ENCODE measurements at places on chromosomes 16 and 17.

- DNase-seq = no peak
These were observed 129.9 kb upstream of the CACNG5 start for GRCh38 chr17:66704858-66705520.

GRCh38 chr16:7938175-7938574, 605.5 kb downstream of the RBFOX1 start:
- DNase-seq = no peak

- no peak for DNase-seq
These were observed 313.9 kb upstream of the SALL1 start for GRCh38 chr16:51464996-51465395.

DNA sequence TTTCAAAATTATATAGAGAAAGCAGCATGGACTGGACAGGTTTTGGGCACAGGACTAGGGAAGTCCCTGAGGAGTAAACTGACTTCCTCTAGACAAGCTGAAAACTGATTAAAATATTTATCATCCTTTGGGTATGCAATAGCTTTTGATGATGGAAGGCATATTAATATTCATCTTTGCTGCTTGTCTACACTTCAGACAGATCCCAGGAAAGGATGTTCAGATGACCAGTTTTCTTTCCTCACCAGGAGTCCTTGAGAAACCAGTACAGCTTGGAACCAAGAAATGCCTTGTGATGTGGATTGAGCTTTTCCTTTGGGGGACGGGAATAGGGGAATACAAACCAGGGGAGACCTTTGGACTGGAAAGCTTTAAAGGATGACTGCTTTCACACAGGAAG, 195.5 kb downstream of the FTO start:
- DNase-seq = no peak

GRCh38 chr16:55435387-55435786, 43.6 kb upstream of the MMP2 start:
- no peak for DNase-seq

DNA sequence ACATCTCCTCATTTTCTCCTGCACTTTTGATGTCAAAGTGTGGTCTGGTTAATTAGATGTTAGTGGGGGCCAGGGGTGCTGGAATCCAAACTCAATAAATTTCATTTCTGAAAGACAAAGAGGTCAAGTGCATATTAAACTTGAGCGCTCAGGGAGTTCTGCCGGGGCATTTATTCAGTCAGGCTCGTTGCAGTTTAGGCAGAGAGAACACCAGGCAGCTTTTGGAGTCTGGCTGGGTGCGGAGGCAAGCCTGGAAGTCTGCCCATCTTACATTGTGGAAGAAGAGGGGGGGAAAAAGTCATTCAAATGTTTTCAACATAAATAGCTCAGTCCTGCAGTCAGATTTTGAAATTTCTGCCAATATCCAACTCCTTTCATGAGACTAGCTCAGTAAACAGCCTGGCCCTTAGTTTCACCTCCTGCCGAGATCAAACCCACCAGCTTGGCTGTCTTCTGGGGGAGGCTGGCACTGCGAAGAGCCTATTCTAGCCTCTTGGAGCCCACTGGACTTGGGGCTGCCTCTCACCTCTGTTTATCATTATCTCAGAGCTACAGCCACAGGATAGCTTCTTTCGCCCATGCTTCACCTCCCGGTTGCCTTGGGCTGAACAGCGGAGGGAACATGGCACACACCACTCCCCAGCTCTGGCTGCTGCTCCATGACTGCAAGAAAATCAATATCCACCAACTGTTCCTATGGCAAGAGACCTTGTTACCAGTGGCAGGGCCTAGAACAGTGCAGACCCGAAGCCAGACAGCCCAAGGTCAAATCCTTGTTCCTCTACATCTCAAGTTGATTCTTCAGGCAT, 177.4 kb upstream of the CDH5 start:
- peak; percentile 32 for DNase-seq

GRCh38 chr16:16109453-16110110, 113.7 kb downstream of the ABCC6 start:
- no peak for DNase-seq

DNA sequence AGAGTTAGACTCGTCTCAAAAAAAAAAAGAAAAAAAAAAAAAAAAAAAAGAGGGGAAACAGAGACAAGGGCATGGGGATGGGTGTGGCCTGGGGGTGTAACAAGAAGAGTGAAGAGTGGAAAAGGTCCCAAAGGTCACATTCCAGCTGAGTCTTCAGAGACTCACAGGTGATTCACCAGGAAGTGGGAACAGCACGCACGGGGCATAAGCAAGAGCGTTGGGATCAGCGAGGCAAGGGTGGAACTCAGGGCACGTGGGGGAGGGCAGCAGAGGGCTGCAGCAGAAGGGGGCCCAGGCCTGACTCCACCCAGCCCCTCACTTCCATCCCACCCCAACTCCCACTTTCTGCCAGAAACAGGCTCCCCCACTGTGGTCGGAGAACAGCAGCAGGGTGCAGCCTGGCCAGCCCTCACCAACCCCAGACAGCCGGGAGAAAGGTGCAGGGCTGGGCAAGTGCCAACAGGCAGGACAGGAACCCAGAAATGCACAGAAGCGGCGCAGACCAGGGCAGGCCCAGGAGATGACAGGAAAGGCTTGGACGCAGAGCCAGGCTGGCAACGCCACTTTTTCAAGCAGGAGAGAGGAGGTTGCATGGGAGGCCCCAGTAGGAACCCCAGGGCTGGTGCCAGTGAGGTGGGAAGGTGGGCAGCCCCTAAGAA, 3.3 kb downstream of the MEAK7 start:
- no peak for DNase-seq

DNA sequence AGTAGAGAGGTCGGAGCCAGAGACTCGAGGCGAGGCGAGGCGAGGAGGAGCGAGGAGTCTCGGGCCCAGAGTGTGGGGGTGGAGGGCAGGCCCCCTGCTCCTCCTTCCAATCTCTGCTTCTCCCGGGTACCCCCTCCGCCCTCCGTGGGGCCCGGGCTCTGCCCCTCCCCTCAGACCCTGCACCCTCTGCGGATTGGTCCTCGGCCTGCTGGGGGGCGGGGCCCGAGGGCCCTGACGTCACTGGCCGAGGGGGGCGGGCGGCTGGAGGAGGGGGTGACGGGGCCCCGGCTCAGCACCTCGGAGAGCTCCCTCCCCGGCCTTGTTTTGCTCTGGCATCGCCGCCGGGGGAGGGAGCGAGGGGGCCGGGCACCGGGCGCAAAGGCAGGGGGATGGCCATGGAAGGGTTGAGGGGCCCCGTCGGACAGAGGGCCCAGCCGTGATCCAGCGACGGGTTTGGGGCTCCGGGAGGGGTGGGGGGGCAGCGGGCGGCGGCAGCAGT, at the start of gene RUNDC3A:
RUNDC3A (plus strand) TSS at position 282 of the 499 bp plus-strand sequence. CDS start 232 bp downstream, outside the sequence.
- DNase-seq = peak; percentile 45

DNA sequence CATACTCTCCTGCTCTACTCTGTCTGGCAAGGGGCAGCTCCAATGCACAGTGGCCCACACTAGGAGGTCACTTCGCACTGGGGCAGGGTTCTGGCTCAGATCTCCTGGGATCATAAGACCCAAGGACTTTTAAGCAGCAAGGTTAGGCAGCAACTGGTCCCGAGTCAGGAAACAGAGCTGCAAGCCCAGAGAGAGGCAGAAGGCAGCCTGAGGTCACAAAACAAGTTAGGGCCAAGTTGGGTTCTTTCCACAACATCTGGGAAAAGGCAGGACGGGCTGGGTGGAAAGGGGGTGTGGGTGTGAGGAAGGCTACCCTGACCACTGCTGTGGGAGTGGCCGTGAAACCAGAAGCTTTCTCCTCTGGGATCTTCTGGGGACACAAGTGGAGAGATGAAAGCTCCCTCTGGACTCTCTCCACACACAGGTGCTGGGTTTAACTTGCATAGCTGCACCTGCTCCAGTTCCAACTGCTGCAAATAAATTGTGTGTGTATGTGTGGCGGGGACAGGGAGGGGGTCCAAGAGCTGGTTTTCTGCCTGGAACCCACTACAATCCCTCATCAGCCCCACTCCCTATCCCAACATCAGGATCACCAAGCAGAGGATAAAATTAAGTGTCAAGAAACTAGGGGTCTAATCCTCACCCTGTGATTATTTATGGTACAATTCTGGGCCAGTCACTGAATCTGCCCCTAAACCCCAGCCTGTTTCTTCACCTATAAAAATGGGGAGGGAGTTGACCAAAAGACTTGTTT, 8.0 kb upstream of the TSPOAP1 start:
- DNase-seq = peak; percentile 23

- peak; percentile 5 for DNase-seq
These were observed at the start of gene TEKT1 for GRCh38 chr17:6831661-6832263. TEKT1 (minus strand) TSS chr17:6831729; CDS start chr17:6830376, 1,353 bp downstream.

- DNase-seq = no peak
These were observed 4.7 kb upstream of the CD2BP2 start for GRCh38 chr16:30359871-30360170.

DNA sequence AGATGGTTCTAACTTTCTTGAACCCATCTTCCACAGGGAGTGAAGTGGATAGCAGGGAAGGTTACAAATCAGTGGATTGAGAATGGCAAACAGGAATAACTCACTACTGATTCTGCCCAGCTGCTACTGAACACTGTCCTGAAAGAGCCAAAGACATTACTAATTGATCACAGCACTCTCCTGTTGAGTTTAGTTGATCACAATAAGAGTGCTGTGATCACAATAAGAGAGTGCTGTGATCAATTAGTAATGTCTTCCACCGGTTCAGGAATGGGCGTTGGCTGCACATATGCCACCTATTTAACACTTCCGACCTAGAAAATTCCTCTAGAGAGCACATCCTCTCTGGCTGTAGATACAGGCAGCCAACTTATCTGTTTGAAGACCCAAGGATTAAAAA, 11.4 kb downstream of the CFAP97D1 start:
- DNase-seq = no peak

DNA sequence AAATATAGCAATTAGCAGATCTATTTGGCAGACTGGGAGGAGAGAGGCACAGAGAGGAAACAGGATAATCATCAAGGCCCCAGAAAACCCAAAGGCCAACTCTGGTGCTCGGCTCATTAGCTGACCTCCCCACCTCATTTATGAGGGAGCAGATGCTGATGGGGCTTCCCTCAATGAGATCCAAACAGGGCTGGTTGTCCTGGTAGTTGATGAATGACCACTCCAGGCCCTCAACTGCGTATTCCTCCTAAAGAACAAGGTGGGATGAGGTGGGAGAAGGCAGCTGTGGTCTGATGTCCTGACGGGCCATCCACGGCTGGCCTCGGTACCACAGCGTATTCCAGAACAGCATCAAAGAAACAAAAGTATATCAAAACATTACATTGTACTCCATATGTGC, 20.8 kb downstream of the ZNHIT3 start:
- no peak for DNase-seq

GRCh38 chr17:72862276-72862999, 230.1 kb downstream of the SLC39A11 start:
- DNase-seq = no peak

GRCh38 chr17:32621612-32622312, 135.0 kb downstream of the CDK5R1 start:
- DNase-seq = no peak

- no peak for DNase-seq
These were observed 39.8 kb downstream of the TNFRSF13B start for GRCh38 chr17:16932156-16932555.

GRCh38 chr17:50559674-50560184, 786 bp upstream of the CACNA1G start:
- DNase-seq = no peak
